ENCODE measurements at places on chromosomes 2 and 18. TPM values are rescaled to one million over a fixed set of nuclear protein-coding genes. Genes with fewer than 3 reads are reported as not detected.

DNA sequence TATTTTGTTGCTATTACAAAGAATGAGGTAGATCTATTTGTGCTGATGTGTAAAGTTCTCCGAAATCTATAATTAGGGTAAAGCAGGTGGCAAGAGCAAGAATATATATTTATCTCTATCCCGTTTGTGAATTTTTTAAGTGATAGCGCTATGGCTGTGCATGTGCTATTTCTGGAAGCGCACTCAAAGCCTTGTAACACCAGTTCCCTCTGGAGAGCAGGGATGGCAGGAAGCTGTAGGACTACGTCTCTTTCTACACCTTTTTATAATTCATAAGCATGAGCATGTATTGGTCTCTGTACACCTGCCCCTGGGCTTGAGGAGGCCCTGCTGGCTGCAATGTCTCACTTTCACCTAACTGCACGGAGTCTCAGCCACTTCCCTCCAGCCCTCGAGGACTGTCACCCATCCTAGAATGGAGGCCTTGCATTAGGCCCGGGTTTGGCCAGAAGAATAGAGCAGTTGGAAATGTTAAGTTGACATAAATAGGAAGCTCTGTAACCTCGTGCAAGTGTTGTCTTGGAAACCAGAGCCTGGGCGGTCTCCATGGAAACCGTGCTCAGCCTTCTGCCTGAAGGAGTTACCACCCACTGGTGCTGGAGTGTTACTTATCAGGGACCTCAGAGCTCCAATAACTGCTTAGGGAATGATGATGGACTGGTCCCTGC, 20.9 kb downstream of the ITM2C start:
- H3K4me3 ChIP-seq: no peak overlapping the region
- H3K36me3 ChIP-seq: no peaks in the 10 kb centered on the region
- DNase-seq: peak; percentile 62
- H3K27me3 ChIP-seq: no peaks in the 10 kb centered on the region
- H3K4me1 ChIP-seq: no peaks in the 10 kb centered on the region

DNA sequence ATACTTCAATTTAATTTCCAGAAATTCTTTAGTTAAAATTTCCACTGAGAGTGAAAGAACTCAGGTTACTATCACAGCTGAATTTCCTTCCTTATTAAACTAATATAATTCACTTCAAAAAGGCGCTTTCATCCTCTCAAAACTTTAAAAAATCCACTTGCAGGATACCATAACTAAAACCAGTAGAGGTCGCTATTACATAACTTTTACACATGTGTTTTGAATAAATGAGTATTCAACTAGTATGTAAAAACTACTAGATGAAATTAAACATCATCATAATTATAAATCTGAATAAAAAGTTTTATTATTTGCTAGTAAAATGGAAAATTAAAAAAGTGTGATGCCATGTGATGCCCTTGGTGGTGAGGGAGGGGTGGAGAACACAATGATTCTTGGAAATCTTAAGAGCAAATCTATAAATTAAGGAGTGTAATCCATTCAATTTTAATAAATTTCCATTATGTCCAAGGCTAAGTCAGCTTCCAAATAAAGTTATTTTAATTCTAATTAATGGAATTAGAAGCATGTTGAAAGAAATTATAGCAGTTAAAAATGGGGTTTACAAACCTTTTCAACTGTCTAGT, 61.4 kb downstream of the SOS1 start:
- peaks cover 2% of the 10 kb centered on the region for H3K36me3 ChIP-seq
- H3K4me1 ChIP-seq: no peaks in the 10 kb centered on the region
- no peak overlapping the region for H3K4me3 ChIP-seq

- no peaks in the 10 kb centered on the region for H3K4me1 ChIP-seq
- DNase-seq: no peak
- H3K27ac ChIP-seq: no peak overlapping the region
- H3K27me3 ChIP-seq: no peaks in the 10 kb centered on the region
- H3K36me3 ChIP-seq: no peaks in the 10 kb centered on the region
These were observed 837.7 kb downstream of the GALR1 start for GRCh38 chr18:78087338-78087737.

- no peak for DNase-seq
- H3K4me3 ChIP-seq: no peak overlapping the region
- peaks cover 19% of the 10 kb centered on the region for H3K4me1 ChIP-seq
- no peaks in the 10 kb centered on the region for H3K27me3 ChIP-seq
- H3K36me3 ChIP-seq: no peaks in the 10 kb centered on the region
These were observed 143.1 kb upstream of the PELI1 start for GRCh38 chr2:64287202-64287740.

- no peaks in the 10 kb centered on the region for H3K36me3 ChIP-seq
- H3K4me1 ChIP-seq: no peaks in the 10 kb centered on the region
- no peak for DNase-seq
- no peak overlapping the region for H3K4me3 ChIP-seq
These were observed 58.1 kb downstream of the FAM178B start for GRCh38 chr2:96928277-96928781.

SLC1A4 gene
- 13.1 TPM for total RNA-seq

DNA sequence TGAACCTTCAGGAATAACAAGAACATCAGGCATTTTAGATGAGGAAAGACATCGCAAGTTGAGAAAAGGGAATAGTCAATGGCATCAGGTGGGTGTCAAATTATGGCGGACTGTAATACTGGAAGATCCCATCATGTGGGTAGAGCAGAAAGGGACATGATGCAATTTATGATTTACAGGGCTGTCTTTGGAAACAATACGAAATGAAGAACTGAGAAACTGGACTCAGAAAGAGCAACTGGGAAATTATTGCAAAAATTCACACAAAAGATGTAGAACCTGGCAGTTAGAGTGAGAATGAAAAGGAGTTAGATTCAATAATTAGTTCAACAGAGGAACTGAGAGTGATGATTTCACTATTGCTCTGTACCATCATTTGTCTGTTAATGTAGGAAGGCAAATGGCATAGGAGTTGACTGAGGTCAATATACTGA, 1635.0 kb upstream of the ACVR2A start:
- H3K4me1 ChIP-seq: no peaks in the 10 kb centered on the region
- H3K4me3 ChIP-seq: no peak overlapping the region
- H3K27ac ChIP-seq: no peak overlapping the region
- no peaks in the 10 kb centered on the region for H3K36me3 ChIP-seq
- no peaks in the 10 kb centered on the region for H3K27me3 ChIP-seq

SNORC gene
- 0.83 TPM for total RNA-seq

DNA sequence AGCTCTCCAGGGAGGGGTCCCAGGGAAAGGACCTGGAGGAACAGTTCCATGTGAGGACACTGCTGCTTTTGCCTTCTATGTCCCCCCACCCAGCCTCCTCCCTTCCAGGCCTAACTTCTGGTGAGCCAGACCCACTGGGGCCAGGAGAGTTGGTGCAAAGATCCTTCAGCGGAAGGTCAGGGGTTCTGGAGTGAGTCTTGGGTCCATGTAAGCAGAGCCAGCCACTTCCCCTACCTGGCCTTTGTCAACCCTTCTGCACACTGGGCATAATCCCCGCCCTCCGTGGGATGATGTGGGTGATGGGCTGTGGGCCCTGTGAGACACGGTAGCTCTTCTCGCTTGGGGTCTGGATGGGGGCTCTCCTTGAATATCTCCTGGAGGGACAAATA, 76.9 kb downstream of the RHOB start:
- no peak overlapping the region for H3K27ac ChIP-seq
- peaks cover 8% of the 10 kb centered on the region for H3K4me1 ChIP-seq
- H3K36me3 ChIP-seq: no peaks in the 10 kb centered on the region
- H3K27me3 ChIP-seq: peaks cover 11% of the 10 kb centered on the region
- H3K4me3 ChIP-seq: no peak overlapping the region

GRCh38 chr2:96265349-96265839, 403 bp downstream of the TMEM127 start:
- H3K36me3 ChIP-seq: peaks cover 7% of the 10 kb centered on the region
- H3K4me3 ChIP-seq: peak overlapping the region; percentile 80
- H3K4me1 ChIP-seq: peaks cover 25% of the 10 kb centered on the region
- H3K27me3 ChIP-seq: no peaks in the 10 kb centered on the region
- DNase-seq: no peak

DNA sequence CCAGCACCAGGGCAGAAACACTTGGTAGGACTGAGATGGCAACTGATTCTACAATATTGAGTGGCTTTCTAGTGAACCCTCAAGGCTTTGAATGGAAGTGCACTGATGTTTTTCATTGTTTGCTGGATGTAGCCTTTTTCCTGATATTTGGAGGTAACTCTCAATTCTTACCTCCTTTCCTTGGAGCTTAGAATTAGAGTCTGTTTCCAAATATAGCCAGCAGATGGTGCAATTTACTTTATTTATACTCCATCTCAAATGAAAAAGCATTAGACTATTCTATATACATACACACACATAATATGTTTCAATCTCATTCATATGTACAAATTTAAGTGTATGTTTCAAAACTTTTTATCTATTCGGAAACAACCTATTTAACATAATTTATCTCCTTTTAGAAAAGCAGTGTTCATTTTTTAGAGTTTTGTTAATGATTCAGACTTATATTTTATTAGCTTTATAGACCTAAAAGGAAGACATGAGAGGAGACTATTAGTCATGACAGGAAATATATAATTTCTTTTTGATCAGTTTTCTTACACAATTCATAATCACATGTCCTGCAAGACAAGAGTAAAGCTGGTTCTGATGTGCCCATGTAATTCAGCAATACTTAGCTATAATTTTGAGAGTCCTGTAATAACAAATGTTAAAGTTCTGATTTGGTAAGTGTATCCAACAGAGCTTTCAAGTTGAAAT, 124.8 kb downstream of the NUP35 start:
- no peaks in the 10 kb centered on the region for H3K27me3 ChIP-seq
- no peak overlapping the region for H3K27ac ChIP-seq
- H3K4me3 ChIP-seq: no peak overlapping the region
- peak; percentile 16 for DNase-seq
- no peaks in the 10 kb centered on the region for H3K4me1 ChIP-seq

- H3K4me1 ChIP-seq: no peaks in the 10 kb centered on the region
- no peak overlapping the region for H3K27ac ChIP-seq
- H3K36me3 ChIP-seq: no peaks in the 10 kb centered on the region
- no peaks in the 10 kb centered on the region for H3K27me3 ChIP-seq
These were observed 195.7 kb upstream of the GALNT5 start for GRCh38 chr2:157061799-157062198.

- no peaks in the 10 kb centered on the region for H3K4me1 ChIP-seq
- DNase-seq: no peak
- H3K4me3 ChIP-seq: no peak overlapping the region
- H3K27me3 ChIP-seq: no peaks in the 10 kb centered on the region
These were observed 305.8 kb downstream of the TSN start for GRCh38 chr2:122061206-122061605.

DNA sequence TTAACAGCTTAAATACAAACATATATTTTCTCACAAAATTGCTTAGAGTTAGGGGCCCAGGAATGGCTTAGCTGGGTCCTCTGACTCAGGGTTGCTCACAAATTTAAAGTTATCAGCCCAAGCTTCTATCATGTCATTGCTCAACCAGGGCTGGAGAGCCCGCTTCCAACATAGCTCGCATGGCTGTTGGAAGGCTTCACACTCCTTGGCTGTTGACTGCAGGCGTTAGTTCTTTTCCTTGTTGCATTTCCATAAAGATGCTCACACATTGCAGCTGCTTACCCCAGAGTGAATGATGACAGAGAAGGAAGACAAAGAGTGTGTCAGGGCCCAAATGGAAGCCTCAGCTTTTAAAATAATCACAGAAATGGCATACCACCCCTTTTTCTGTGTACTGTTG, 62.9 kb upstream of the TFPI start:
- no peak overlapping the region for H3K4me3 ChIP-seq
- DNase-seq: no peak
- H3K27me3 ChIP-seq: no peaks in the 10 kb centered on the region
- H3K36me3 ChIP-seq: no peaks in the 10 kb centered on the region
- H3K4me1 ChIP-seq: no peaks in the 10 kb centered on the region

NT5C1B gene
- not detected for total RNA-seq

GRCh38 chr2:30427606-30428347, 19.3 kb upstream of the LCLAT1 start:
- peaks cover 3% of the 10 kb centered on the region for H3K4me1 ChIP-seq
- H3K4me3 ChIP-seq: no peak overlapping the region
- H3K27ac ChIP-seq: no peak overlapping the region
- DNase-seq: no peak

DNA sequence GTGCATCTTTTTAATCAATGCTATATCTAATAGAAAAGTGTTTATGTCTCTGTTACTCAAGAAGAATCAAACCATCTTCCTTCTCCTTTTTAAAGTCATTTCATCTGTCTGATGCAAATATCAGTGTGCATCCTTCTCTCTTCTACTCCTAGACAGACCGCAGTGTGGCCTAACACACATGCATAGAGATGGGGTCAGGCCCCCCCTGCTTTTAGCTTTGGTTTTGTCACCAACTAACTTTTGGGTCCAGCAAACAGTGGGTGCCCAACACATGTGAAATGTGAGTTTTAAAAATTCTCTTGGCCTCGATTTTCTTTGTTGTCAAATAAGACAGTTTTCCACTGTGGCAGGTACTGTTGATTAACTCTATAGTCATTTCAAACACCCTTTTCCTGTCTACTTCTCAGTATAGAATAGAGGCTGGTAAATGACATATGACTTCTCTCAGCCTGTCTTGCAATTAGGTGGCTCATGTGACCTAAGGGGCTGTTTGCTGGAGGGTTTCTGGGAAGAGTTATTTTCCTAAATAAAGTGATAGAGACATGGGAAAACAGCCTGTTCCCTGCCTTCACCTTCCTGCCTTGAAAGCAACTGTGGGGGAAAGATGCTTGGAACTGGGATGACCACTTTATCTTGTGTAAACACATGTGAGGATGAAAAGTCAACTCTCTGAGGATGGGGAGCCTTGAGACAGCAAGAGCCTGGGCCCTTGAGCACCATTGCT, 65.7 kb upstream of the DARS1 start:
- no peaks in the 10 kb centered on the region for H3K4me1 ChIP-seq
- no peak overlapping the region for H3K4me3 ChIP-seq
- H3K27me3 ChIP-seq: no peaks in the 10 kb centered on the region
- no peaks in the 10 kb centered on the region for H3K36me3 ChIP-seq
- no peak overlapping the region for H3K27ac ChIP-seq

DNA sequence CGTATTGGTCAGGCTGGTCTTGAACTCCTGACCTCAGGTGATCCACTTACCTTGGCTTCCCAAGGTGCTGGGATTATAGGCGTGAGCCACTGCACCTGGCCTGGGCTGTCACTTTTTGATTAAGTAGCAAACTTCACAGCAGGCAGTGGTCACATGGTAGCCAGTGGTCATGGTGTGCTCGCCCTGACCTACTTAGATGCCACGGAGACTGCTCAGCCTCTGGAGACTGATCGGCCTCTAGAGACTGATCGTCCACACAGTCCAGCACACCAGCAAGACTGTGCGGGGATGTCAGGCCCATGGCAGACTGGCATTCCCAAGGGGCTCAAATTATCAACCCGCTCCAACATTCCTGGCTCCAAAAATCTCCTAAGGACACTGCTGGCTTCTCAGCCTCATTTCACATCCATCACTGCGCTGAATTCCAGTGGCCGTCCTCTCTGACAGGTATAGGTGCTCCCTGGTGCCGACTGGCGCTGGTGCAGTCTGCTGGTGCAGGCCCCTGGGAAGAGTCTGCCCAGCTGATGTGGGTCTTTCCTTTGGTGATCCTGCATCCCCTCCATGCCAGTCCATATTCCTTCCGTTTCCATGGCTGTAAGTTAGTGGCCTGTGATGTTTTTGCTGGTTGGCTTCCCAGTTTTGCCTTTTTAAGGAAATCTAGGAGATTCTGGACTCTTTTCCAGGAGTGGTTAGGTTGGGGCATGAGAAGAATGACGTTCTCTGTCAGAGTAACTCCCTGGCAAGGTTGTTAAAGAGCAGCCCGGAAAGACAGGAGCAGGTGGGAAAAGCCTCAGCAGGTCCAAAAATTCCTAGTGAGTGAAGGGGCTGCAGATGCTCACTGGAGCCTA, 374.5 kb upstream of the HS6ST1 start:
- no peaks in the 10 kb centered on the region for H3K36me3 ChIP-seq
- no peak overlapping the region for H3K27ac ChIP-seq
